ENCODE measurements at places on chromosomes 6 and 20.

DNA sequence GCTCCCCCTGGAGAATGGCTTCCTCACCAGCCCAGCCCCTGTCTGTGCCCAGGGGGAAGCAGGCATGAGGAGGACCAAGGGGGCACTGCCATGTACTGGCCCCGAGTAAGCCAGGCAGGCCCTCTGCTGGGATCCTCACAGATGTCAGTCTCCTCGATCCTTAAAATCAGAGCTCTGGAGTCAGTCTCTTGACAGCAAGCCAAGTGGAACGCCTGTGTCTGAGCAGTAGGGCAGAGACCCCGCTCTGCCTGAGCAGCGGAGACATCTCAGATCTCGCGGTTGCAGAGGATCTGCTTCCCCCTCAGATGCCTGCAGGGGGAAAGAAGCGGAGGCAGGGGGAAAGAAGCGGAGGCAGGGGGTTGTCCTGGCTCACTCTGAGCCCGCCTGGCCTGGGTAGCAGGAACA is 92.6 kb downstream of the SNX5 start:
- DNase-seq, result no peak

- DNase-seq, result no peak
Observed at GRCh38 chr6:149372062-149372461, 28.0 kb upstream of the SUMO4 start.

- DNase-seq, result no peak
Observed at GRCh38 chr20:59406446-59406845, 106.0 kb downstream of the EDN3 start.

DNA sequence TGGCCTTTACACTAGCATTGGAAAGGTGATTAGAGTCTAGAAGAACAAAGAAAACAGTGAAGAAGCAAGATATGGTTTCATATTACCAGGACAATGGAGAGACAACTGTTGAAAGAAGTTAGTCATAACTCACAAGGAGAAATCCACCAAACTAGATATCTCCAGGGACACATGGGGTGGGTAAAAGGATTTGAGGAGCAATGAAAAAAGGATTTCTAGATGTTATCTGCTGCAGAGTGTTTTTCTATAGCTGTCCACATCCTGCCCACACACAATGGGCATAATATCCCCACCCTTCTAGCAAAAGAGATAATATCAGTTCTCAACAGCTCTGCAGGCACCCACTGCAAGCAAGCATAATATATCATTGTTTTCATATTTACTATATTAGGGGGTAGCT is 303.1 kb downstream of the HAO1 start:
- no peak for DNase-seq

DNA sequence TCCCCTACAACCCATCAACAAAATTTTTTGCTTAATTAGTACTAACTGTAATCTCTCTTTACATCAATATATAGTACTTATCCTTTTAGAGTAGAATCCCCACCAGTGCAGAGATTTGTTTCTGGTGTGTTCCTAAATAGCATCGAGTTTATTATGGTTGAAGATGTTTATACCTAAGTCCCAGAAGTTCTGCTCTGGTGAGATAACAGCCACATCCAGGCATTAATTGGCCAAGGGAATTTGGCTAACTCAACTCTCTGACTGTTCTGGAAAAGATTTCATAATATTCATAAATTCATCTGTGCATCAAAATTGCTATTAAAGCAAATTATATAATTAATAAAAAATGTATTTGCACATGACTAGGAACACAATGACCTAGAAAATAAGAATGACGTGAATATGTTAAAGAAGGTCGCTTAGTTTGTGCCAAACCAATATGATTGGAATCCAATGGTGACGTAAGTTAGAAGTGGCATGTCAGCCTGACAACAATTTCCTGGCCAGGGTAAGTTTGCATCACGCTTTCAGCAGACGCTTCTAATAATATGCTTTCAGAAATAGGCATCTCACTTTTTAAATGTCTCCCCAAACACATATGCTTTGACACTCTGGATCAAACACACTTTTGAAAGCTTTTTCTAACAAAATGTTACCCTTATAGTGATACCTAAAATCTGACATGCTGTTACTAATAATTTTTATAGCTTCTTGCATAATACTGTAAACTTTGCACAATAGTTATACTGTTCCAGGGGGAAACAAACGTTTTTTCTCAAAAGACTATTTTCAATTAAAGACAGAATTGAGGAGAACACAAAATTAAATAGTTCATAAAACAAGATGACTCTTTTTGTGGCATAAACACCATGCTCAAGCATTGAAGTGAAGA is 236.7 kb downstream of the TENT5A start:
- DNase-seq, result peak; percentile 23

- no peak for DNase-seq
Observed at GRCh38 chr6:44549516-44549915, 162.0 kb downstream of the CDC5L start.

GRCh38 chr6:30557683-30557981 is 537 bp downstream of the PRR3 start:
- no peak for DNase-seq

DNA sequence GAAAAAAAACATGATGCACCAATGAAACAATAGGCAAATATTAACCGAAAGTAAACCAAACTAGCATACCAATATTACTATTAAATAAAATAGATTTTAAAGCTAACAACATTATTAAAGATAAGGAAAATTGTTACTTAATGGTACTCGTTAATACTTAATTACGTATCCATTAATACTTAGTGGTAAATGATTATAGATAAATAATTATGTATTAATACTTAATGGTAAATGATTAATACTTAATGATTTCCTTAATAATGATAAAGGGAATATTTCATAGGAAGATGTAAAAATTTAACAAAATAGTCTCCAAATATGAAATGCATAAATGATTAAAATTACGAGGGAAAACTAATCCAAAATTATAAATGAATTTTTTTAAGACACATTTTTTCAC is 278.9 kb downstream of the PHACTR1 start:
- DNase-seq, result no peak

GRCh38 chr6:11609324-11610071 is 71.9 kb downstream of the TMEM170B start:
- peak; percentile 78 for DNase-seq

DNA sequence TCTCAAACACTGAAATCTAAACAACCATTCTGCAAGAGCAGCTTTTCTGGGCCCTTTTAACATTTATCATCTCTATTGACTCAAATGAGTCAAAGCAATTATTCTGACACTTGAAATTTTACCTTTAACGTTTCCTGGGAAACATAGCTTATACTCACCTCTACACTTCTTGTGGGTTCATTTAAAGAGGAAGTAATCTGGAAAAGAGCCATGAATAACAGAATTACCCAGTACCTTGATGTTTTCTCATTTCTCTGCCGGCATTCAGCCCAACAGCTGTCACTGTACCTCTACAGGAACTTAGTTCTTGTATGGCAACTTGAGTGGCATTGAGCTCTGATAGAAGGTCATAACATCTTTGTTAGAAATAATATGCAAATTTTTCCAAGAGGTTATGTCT is 272.2 kb downstream of the KCNQ5 start:
- DNase-seq, result no peak

- DNase-seq, result no peak
Observed at GRCh38 chr6:154509421-154510143, 903 bp downstream of the CNKSR3 start.

- DNase-seq, result no peak
Observed at GRCh38 chr20:25059866-25060465, 2.0 kb upstream of the ACSS1 start.

GRCh38 chr20:23656372-23656771 is 18.6 kb upstream of the CST3 start:
- DNase-seq, result no peak

DNA sequence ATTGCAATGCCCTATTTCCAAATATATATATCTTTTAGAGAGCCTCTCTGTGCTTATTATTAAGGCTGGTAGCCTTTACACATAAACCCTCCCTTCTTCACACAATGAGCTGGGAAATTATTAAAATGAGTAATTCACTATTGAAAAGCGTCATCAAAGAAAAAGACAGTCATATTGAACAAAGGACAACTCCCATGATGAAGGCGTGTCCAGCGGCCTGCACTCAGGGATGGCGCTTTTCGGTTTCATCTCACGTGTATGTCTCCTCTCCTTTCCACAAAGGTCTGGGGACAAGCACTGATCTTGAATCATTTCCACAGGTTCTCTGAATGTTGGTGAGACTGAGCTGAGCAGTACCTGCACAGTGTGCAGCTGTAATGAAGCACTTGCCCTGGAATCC is 3.5 kb downstream of the SERPINB9 start:
- no peak for DNase-seq

DNA sequence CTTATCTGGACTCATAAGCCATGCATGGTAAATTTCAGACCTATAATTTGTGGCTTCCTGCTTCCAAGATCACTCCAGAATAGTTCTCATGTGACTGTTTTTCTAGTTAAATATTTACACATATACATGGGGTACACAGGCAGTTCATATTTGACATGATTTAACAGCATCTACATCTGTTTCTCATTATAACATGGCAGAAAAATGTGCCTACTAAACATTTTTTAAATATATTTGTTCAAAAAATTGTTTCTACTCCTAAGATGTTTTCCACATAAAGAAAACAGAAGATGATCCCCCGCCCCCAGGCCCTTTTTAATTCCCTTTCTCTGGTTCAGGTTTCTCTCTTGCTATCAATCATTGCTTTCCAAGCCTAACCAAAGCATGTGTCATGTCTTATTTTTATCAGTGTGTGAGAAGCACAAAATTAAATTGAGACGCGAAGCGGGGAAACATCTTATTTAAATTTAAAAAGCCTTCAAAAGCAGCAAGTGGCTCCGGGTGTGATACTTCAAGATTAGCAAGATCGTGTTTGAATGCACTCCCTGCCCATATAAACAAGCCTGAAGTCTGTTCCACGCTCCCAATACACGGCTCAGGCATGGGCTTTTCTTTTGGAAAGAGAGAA is 37.3 kb downstream of the IPCEF1 start:
- DNase-seq, result peak; percentile 90

GRCh38 chr6:113190170-113190569 is 667.0 kb upstream of the MARCKS start:
- no peak for DNase-seq

DNA sequence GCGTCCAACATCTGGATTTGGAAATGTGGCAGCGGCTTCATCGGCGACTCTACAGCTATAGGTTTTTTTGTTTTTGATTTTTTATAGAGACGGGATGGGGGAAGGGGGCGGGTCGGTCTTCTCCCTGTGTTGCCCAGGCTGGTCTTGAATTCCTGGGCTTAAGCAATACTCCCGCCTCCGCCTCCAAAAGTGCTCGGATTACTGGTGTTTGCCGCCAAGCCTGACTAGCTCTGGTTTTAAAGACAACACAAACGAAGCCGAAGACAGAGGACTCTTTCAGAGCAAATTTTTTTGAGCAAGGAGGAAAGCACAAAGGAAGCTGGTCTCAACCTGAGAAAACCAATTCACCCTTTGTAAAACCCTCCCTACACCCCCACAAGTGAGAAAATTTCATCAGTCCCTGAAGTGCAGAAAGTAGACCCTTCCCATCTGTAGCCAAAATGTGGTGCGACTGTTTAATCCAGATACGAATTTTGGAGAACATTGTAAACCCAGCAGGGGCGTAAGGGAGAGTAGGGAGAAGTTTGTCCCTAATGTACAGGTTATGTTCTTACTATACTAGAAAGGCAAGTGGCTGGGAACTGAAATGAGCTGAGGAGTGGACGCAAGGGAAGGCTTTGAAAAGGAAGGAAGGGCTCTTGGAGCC is 185.9 kb downstream of the TRIM27 start:
- DNase-seq, result no peak

DNA sequence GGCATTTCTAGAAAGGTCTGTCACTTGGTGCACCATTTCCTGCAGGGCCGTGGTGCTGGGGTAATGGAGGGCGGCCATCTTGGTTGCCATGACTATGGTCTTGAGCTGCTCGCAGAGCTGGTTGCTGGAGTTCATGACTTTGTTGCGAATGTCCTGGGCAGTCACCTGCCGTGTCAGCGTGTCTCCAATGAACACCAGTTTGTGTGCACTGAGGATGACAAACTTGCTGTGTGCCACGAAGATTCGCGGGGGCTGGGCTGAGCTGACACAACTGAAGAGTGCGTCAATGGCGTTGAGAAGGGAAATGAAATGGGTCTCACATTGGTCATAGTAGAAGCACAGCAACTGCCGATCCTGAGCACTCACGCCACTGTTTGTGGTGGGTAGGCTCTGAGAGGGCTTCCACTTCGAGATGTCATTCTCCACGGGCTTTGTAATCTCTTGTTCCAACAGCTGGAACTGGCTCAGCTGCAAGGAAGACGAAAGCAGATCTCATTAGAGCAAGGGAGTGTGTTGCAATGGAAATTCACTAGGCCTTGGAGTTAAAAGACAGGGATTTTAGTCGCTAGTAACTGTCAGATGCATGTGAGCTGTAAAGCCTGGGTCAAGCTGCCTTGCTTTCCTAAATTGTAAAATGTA is 47.1 kb downstream of the NEDD9 start:
- DNase-seq, result no peak

GRCh38 chr20:33477386-33478234 is 12.3 kb upstream of the CBFA2T2 start:
- no peak for DNase-seq

DNA sequence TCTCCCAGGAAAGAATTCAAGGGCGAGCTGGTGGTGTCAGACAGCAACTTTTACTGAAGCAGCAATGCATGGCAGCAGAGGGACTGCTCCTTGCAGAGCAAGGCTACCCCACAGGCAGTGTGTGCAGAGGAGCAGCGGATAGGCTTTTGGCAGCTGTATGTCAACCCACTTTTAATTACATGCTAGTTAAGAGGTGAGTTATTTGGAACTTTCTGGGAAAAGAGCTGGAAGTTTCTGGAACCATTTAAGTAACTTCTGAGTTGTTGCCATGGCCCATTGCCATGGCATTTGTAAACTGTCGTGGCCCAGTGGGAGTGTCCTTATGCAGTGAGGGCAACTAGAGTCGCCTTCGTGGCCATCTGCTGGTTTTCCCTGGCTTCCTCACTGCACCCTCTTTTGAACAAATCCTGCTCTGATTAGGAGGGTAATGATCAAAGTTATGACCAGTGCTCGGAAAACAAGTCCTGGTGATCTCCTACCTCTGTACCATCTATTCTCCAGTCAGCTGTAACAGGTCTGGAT is 34.0 kb downstream of the BPIFB4 start:
- DNase-seq, result no peak

DNA sequence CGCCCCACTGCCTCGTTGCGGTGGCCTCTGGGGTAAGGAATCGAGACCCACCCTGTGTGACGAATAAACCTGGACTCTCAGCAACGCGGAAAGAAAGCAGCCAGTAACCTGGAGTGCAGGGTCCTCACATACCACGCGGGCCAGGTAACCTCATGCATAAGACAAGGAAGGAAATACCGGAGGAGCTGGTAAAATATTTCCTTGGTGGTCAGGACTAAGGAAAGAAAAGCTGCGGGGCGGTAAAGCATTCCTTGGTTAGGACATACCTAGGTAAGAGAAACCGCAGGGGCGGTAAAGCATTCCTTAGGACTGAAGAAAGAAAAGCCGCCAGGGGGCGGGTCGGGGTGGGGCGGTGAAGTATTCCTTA is 80.7 kb downstream of the SYTL3 start:
- DNase-seq, result no peak

- DNase-seq, result no peak
Observed at GRCh38 chr6:113394216-113394615, 462.9 kb upstream of the MARCKS start.

DNA sequence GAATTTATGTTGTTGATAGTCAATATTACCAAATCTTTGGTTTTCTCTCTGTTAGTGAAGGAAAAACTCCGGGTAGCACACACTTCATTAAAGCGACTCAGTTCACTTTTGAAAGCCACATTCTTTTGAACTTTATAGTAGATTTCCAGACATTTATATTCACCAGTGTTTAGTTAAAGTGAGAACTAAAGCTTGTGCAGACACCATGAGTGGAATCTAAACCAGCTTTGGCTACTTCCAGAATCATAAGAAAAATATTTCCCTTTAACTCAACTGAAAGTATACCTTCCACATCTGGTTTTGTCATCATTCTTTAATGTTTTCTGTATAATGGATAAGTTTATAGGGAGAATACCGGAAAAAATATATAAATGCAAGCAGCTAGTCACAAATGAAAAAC is 92.1 kb upstream of the COL21A1 start:
- DNase-seq, result no peak

Measured in AG09319 (cell line).